Activated CD4-positive, alpha-beta T cell treated with anti-CD3 and anti-CD28 coated beads for 1 hour (primary cell): ENCODE measurements at places on chromosomes 13 and 19.

GRCh38 chr19:51354103-51354741, 12.0 kb downstream of the ETFB start:
- DNase-seq = no peak

DNA sequence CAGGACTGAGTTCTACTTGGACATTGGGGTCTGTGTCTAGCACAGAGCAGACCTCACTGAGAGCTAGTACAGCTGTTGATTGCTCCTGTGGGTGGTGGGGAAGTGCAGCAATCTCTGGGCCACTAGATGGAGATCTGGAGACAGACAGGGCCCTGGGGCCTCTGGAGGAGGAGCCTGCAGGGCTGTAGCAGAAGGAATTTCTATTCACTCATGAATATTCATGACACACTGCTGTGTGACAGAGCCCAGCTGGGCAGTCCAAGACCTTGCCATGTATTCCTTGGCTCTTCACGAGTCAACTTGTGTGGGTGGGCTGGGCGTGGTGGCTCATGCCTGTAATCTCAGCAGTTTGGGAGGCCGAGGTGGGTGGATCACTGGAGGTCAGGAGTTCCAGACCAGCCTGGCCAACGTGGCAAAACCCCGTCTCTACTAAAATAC, 37.5 kb downstream of the SUGP2 start:
- DNase-seq = no peak

DNA sequence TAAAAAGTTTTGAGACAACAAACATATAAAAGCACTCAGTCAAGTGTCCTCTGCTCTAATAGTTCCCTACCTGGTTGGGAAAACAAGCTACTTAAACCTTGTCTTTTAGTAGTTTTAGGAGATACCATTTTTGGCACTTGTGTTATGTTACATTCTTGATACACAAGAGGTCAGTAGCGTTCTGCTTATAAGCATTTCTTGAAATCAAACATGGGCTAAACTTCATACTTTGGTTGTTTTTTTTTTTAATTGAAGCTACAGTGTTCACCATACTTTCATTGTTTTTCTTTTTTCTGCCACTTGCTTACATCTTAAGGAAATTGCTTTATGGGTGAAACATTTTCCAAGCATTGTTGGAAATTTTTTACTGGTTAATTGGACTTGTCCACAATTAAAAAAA, 12.9 kb downstream of the NHLRC3 start:
- DNase-seq = no peak

- DNase-seq = no peak
Observed at GRCh38 chr13:60230593-60230992, 66.9 kb upstream of the DIAPH3 start.

DNA sequence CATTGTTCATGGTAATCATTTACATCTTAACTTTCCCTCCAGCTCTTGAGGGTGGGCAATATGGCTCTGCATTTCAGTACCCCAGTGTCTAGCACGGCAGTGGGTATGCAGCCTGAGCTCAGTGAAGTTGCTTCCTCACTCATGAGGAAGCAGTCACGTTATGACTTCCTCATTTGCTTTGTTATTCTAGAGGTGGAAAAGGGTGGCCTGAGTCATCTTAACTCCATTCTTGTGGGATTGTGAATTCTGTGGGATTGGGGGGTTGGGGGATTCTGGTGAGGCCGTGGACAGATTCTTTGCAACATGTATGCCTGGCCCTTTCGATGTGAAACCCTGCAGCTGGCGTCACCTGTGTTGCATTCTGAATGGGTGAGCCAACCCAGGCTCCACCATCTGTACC, 406.7 kb upstream of the ZNF507 start:
- no peak for DNase-seq

DNA sequence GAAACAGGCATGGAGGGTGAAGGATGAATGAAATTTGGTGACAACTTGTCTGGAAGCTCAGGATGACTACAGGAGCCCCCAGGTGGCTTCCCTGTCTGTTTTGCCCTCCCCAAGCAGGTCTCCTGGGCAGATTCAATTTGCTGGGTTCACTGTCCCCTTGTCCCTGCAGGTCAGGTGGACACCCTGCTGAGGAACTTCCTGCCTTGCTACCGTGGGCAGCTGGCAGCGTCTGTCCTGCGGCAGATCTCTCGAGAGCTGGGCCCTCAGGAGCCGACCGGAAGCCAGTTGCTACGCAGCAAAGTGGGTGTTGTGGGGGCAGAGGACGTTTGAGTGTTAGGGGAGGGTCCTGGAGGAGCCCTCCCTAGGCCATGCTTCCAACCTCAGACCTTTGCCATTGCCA, 19.1 kb downstream of the PGLS start:
- DNase-seq = no peak

DNA sequence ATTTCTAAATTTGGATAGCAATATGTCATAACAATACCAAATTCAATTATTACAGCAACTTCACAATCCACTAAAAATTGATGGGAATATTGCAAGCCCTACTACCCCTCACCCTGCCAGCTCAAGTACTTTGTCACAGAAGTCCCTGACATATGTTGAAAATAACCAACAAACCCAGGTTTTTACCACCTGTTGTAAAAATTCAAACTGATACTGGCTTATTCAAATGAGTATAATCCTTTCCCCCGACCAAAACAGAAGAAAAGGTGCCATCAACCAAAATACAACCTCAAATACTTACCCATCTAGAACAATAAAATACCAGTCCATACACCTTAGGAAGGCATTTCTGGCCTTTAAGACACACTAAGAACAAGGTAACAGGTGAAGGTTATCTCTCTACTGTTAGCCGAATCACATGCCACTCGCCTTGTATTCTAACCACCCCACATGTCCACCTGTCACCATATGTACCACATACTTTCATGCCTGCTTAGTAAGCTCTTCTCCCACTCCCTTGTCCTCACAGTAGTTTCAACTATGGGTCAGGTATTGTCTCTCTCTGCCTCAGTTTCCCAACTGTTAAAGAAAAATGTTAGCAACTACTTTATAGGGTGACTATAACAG, 53.1 kb downstream of the USP12 start:
- no peak for DNase-seq

GRCh38 chr13:46179491-46179908, 2.5 kb downstream of the LCP1 start:
- DNase-seq = peak; percentile 65

DNA sequence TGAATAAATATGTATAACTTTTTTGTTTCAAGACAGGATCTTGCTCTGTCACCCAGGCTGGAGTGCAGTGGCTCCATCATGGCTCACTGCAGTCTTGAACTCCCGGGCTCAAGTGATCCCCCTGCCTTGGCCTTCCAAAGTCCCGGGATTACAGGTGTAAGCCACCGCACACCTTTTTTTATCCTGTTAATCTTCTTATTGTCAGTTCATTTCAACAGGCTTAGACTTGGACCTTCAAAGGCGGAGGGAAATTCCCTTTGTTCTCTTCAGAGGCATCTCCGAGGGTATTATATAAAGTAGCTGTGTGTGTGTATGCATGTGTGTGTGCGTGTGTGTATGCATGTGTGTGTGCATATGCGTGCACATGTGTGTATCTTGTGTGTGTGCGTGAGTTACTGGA, 35.0 kb downstream of the SUGP2 start:
- no peak for DNase-seq
